ENCODE measurements at places on chromosomes 16 and 17.

GRCh38 chr16:49604602-49605001 is 231.0 kb downstream of the C16orf78 start:
- DNase-seq = no peak

GRCh38 chr17:19629449-19629848 is 19.1 kb upstream of the ALDH3A2 start:
- no peak for DNase-seq

DNA sequence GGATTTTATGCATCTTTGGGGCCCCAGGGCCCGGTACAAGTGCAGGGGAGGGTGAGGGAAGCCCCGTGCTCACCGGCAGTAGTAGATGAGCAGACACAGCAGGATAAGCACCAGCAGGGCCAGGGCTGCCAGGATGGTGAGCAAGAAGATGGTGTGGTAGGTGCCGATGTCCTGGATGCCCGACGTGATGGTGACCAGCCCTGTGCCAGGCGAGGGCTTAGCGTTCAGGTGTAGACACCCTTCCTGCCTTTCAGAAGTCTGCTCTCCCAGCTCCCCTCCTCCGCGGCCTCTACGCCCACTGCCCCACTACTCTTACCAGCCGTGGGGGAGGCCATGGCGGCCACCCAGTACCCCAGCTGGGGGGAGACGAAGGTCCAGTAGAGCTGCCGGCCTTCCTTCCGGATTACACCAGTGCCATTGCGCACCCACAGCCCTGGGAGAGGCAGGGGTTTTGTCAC is 8.0 kb downstream of the FAM171A2 start:
- no peak for DNase-seq

GRCh38 chr17:81027038-81027437 is 7.9 kb upstream of the BAIAP2 start:
- no peak for DNase-seq

- DNase-seq = no peak
Measured at GRCh38 chr16:83059237-83059636, 432.5 kb downstream of the CDH13 start.

DNA sequence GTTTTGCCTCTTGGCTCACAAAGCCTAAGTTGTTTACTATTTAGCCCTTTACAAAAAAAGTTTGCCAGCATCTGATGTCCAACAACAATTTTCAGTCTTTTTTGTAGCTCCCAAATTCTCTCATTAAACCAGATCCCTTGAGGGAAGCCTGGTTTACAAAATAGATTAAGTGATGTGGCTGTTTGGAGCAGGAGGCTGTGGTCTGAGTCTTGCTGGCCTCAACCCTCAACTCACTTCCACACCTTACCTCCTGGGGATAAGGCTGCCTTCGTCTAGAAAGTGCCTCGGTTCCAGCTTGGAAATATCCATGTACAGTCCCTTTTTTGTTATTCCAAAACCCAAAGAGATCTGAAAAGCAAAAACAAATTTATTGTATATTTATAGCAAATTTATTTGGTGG is 138.4 kb downstream of the WWOX start:
- no peak for DNase-seq

DNA sequence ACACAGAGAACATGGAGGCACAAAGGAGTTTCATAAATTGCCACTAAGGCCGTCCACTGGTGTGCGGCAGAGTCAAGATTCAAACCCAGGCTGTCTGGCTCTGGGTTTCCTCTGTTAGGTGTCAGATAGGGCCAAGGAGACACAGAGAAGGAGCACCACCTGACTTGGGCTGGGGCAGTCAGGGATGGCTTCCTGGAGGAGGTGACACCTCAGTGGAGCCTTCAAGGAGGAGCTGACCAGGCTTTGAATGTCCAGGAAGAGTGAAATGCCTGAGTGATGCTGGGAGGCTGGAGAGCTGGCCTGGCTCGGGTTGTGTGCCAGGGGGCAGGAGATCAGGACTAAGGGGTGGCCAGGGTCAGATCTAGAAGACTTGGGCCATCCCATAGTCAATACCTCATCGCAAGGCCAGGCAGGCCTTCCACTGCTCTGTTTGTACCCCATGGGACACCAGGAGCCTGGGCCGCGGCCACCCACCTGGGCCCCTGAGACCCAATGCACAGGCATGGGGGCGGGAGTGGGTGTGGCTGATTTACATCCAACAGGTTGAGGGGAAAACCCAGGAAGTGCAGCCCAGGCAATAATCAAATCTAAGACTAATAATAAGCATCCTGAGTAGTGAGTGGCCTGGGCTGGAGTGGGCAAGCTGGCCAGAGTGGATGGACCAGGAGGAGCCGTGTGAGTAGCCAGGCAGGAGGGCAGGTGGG is 73.7 kb downstream of the USP22 start:
- DNase-seq = peak; percentile 25

DNA sequence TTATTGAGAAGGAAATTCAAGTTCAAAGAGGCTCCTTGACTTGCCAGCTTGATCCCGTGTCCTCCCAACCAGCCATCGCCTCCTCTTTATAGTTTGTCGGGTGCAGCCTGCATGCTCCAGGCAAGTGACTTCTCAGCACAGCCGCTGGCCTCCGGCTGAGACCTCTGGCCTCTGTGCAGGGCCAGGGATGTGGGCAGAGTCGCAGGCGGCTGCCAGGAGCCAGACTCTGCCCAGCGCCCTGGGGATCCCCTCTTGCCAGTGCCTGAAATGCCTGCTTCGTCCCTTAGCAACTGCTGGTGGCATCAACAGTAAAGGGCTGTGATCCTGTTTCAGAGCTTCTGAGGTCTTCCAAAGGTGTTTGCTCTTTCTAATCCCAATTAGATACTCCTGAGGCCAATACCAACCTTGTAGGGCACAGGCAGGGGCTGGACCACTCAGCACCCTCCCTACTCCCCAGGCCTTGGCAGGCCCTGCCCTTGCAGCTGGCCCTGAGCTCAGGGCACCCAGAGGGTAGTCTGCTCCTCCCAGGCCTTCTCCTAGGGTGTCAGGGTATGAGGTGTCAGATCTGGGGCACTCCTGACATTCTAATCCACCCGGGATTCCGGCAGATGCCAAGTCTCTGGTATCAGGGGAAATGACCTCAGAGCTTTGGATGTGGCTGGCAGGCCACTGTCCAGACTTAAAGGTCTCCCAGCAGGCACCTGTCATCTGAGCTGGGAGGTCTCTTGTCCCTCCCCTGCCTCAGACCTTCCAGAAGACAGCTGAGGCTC is 68.0 kb upstream of the SIAH1 start:
- DNase-seq = no peak

GRCh38 chr16:81900014-81900413 is 111.3 kb downstream of the SDR42E1 start:
- no peak for DNase-seq

DNA sequence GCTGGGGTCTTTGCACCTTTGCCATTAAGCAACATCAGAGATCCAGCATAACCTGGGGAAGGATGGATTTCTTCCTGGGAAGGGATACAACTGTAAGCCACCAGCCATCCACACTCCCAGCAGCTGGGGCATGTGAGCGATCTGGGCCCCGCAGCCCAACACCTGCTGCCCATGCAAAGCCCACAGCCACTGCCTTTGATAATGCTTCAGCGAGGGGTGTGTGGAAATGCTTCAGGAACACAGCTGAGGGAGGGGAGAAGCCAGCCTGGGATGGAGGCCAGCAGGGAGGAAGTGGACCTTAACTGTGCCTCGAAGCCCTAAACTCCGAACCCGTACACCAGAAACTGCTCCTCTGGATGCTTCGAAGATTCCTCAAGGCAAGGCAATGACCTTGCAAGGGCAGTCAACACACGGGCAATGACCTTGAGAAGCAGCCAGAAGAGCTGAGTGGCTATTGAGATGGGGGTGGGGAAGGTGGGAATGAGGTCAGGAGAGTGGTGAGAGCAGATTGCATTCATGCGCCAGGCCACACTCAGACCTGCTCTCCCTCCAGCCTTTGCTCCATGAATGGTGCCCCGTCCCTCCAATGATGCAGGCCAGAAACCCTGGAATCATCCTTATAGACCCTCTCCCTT is 49.1 kb downstream of the KATNIP start:
- no peak for DNase-seq

DNA sequence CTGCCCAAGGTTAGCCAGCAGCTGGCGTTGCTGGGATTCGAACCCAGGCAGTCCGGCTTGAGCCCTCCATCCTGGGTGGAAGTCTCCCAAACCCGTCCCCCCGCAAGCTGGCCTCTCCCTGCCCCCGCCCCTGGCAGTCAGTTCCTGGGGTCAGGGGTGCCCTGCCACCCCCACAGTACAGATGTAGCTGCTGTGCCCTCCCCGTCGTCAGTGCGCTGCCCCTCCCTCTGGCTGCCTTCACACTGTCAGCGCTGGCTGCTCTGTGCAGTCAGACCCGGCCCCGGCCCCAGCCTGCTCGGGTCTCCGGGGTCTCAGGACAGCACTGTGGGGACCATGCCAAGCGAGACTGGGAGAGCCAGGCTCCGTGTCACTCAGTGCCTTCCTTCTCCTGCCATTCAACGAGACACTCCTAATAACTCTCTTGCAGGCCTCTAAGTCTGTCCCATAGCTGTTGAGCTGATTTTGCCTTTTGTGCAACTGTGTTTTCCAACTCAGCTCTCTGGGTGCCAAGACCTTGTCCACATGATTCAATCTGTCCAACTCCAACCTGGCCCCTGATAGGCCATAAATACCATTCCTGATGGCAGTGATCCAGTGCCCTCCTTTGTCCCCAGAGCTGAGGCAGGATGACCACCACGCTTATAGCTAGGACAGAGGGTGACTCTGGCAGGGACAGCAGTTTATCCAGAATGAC is 55.5 kb upstream of the IL34 start:
- no peak for DNase-seq

DNA sequence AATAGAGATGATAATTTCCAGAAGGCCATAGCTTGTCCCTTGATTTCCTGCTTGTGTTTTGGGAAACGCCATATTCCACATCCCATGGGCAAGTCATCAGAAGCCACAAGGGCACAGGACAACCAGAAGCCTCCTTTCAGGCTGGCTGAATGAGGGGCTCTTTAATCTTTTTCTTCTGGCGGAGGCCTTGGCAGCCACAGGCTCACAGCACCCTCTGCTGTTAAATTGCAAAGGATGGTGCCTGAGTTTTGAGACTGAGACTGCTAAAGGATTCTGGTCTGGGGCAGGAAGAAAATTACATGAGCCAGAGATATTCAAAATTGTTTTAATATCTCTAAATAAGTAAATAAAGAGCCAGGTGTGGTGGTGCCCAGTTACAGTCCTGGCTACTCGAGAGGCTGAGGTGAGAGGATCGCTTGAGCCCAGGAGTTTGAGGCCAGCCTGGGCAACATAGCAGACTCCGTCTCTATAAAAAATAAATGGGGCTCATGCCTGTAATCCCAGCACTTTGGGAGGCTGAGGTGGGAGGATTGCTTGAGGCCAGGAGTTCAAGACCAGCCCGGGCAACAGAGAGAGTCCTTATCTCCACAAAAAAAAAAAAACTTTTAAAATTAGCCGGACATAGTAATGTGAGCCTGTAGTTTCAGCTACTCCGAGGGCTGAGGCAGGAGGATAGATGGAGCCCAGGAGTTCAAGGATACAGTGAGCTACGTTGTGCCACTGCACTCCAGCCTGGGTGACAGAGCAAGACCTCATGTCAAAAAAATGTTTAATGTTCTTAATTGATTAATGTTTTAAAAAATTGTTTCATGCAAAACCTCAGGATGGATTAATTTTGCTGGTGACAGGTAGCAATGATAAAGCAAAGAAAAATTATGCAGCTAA is 26.3 kb downstream of the AARSD1 start:
- DNase-seq = peak; percentile 48

DNA sequence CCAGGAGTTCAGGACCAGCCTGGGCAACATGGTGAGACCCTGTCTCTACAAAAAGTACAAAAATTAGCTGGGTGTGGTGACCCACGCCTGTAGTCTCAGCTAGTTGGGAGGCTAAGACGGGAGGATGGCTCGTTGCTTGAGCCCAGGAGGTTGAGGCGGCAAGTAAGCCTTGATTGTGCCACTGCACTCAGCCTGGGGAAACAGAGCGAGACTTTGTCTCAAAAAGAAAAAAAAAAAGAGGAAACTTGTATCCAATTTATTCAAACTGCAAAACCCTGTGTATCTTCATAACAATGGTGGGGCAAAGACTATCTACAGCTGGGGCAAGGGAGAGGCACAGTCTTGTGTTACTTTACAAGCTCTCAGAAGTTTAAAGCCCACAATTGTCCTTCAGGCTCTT is 21.5 kb downstream of the GRB7 start:
- DNase-seq = peak; percentile 61

DNA sequence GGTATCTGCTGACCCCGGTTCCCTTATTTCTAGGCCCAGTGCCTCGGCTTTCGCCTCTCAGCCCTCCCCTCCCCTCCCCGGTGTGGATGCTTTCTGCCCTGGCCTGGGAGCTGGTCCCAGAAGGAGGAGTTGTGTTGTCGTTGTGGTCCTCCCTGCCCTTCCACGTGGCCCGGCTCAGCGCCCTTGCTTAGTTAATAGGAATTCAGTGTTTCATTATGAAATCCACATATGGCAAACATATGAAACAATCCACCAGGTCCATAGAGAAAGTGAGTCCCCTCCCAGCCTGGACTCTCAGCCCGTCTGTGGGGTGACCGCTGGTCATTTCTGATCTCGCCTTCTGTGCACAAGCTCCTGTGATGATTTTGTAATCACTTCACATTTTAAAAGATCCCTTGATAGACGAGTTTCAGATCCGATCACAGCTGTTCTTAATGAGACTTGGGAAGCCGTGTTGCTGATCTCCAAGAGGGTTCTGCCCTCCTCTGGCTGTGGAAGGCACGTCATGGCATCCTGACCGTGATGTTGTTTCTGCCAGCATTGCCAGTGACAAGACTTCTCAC is 112.1 kb downstream of the BANP start:
- no peak for DNase-seq

GRCh38 chr16:78553268-78554039 is 454.0 kb downstream of the WWOX start:
- DNase-seq = no peak

DNA sequence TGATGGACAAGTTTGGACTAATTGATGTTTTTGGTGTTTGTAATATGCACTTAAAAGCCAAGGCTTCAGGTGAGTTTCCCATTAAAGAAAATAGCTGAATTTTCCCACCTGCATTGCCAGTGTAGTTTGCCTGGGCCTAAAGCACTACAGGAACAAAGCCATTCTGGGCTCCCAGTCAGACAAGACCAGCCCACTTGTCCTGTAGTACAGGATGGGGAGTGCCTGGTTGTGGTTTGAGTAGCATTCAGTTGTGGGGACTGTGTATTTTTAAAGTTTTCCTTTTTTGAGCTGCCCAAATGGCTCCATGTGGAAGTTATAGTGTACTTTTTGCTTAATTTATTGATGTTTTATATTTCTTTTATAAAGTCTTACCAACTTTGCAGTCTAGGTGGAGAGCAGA is 91.7 kb downstream of the TANGO6 start:
- DNase-seq = no peak

GRCh38 chr16:11914210-11915113 is 1.3 kb downstream of the GSPT1 start:
- peak; percentile 49 for DNase-seq

- DNase-seq = no peak
Measured at GRCh38 chr16:67086822-67087221, 22.9 kb upstream of the PHAF1 start.

- no peak for DNase-seq
Measured at GRCh38 chr17:45293413-45294211, 23.2 kb downstream of the MAP3K14 start.

GRCh38 chr17:28956112-28956511 is 4.8 kb upstream of the PHF12 start:
- DNase-seq = no peak

All from B cell (primary cell).